ENCODE measurements at places on chromosomes 13 and 19.

GRCh38 chr13:114130131-114130836 lies 2.1 kb downstream of the RASA3 start:
- no peak for DNase-seq

DNA sequence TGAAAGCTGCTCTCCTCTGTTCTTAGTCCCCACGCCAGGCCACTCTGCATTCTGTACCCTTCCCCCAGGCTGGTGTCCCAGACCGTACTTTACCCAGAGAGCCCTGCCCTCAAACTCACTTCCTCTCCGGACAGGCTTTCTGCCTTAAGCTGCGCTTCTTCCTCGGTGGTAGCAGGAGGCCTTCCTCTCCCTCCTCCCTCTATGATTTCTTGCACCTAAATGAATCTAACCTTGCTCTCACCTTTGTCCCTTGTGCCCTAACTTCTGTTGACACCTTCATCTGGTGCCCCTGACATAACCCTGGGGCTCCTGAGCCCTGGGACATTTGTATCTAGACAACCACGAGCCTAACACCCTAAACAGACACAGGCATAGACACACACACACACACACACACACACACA lies 29.6 kb upstream of the CEACAM21 start:
- DNase-seq: peak; percentile 73

GRCh38 chr13:108943842-108944241 lies 314.4 kb downstream of the MYO16 start:
- DNase-seq: no peak

DNA sequence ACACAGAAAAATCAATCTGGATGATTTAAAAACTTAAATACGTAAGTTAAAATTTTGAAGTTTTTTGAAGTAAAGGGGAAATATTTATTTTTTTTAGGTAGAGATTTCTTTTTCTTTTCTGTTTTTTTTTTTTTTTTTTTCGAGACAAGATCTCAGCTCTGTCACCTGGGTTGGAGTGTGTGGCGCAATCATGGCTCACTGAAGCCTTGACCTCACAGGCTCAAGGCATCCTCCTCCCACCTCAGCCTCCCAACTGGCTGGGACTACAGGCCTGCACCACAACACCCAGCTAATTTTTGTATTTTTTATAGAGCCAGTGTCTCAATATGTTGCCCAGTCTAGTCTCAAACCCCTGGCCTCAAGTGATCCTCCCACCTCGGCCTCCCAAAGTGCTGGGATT lies 120.4 kb upstream of the CLDN10 start:
- no peak for DNase-seq

DNA sequence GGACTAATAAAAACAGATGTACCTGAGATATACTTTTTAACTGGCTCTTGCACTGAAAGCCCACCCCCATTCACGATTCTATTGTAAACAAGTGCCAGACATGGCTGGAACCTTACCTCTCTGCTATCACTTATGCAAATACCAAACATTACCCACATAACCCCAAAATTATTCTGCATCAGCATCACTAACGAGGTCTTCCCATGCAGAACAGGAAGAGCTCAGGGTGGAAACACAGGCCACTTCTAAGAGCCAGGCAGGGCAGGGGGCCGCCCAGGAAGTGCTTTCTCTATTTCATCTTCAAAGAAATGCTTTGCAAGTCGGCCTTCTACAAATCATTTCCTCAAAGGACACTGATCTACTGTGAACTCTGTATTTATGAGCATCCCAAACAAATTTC lies 7.3 kb downstream of the IRS2 start:
- DNase-seq: peak; percentile 21

DNA sequence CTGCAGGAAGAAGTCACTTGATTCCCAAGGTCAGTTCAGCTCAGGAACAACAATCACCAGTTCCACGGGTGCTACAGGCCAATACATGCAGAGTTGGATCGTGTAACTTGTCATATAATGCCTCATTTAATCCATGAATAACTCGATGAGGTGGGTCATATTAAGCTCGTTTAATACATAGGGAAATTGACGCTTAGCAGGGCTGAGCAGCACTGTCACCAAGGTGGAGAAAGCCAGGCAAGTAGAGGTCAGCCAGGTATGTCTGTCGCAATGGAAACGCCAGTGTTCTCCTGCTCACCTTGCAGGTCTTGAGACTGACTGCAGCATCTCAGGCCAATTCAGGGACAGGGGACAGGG lies 52.3 kb downstream of the CCDC70 start:
- no peak for DNase-seq

- DNase-seq: no peak
Observed at GRCh38 chr19:31913103-31913661, 432.2 kb upstream of the ZNF507 start.

DNA sequence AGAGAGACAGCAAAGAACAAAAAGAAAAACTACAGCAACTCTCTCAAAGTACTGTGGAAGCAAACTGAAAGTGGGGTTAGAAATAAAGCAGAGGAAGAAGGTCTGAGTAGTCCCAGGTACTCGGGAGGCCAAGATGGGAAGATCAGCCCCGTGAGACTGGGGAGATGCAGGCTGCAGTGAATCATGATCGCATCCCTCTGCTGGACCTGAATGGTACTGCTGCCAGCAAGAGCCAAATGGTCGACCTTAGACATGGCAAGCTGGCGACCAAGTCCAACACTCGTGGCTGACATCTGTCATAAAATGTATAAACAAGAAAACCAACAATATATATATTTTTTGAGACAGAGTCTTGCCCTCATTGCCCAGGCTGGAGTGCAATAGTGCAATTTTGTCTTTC lies 33.7 kb upstream of the ZNF724 start:
- DNase-seq: peak; percentile 49

DNA sequence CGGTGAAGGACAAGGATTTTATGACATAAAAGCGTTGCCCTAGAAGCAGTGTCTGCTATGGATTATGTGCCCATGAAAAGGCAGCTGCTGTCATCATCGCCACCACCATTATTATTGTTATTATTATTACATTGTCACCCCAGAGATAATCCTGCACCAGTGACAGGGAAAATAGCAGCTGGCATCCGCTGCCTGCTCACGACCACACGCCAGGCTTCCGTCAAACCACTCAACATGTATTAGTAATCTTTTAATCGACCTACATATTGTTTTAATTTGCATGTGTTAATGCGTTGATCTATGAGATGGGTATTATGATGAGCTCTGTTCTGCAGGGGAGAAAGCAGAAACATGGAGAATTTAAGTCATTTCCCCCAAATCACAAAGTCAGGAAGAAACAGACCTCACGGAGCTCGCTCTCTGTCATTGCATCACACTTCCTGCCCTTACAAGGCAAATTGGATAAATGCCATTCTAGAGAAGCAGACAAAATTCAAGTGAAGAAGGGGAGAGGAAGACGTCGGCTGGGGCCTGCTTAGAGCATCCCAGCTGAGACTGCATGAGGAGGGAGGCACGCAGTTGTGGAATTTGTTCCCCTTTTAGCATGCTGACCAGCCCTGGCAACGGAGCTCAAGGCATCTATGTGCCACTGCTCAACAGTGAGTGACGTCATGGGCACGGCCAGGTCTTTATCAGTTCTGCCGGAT lies at the start of gene FFAR3:
TSS of gene FFAR3 (plus strand) at position 594 of the 707 bp plus-strand sequence. CDS start 431 bp downstream, outside the sequence.
- DNase-seq: peak; percentile 14

- DNase-seq: peak; percentile 63
Observed at GRCh38 chr13:100517728-100518127, 70.9 kb downstream of the GGACT start.

GRCh38 chr13:76293751-76294150 lies 592.5 kb downstream of the KCTD12 start:
- DNase-seq: no peak

DNA sequence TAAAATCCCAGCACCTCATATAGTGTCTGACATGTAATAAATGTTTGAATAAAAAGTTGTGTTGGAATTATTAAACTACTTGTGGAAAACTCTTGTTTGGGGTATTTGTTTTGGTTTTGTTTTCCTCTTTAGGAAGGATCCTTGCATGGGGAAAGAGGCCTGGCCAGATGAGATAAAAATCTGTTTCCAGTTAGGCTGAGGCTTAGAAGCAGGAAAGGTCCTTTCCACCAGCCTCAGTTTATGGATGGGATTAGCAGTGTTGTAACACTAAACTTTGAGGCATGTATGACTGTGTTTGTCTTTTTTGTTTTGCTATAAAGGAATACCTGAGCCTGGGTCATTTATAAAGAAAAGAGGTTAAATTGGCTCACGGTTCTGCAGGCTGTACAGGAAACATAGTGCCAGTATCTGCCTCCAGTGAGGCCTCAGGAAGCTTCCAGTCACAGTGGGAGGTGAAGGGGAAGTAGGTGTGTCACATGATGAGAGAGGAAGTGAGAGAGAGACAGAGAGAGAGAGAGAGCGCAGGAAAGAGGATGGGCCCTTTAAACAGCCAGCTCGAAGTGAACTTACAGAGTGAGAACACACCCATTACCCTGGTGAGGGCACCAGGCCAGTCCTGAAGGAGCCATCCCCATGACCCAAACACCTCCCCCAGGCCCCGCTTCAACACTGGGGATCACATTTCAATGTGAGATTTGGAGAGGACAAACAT lies 21.6 kb downstream of the SPATA13 start:
- peak; percentile 31 for DNase-seq

DNA sequence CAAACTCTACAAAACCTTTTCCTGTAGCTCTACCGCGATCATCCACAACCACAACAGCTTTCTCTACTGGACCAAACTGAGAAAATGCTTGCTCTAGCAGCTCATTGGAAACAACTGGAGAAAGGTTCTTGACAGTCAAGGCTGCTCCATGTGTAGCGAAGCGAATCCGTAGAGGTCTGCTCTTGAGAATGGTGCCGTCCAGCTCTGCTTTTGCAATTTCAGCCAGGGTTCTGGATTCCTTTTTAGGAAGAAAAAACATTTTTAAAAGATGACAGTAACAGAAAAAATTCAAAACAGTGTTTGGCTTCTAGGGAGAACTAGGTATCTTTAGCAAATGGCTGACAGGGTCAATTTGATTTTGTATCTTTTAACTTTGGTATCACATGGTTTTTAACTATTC lies 10.4 kb downstream of the PSPC1 start:
- no peak for DNase-seq

DNA sequence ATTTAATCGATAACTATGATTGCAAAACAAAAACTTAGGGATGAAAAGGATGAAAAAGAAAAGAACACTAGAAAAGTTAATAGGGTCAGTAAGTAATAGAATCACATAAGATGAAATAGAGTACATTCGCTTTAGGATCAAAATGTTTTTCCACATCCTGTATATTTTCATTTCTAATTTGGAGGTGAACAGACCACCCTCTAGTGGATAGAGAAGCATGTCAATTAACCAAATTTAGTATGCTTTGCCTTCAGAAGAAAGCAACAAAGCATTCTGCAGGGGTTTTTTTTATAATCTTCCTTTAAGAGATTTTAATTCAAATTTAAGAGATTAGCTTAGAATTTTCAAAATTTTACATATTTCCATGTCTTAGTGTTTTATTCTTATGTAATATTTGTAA lies 611.0 kb upstream of the SGCG start:
- DNase-seq: no peak

DNA sequence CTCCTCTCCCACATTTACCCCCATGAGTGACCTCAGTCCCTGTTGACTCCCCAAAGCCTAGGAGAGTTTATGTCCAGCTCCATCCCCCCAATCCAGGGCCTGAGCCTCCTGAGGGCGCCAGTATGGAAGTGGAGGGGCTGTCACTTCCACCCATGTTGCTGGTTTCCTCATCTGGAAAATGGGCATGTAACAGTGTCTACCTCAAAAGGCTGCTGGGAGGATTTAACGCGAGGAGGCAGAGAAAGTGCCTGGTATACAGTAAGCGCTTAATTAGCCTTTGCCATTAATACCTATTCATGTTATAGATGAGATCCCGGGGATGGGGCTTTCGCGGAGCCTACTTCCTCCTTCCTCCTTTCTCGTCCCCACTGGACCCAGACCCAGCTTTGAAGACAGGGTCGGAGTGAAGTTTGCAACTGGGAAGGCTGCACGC lies 476 bp downstream of the TYK2 start:
- DNase-seq: no peak

DNA sequence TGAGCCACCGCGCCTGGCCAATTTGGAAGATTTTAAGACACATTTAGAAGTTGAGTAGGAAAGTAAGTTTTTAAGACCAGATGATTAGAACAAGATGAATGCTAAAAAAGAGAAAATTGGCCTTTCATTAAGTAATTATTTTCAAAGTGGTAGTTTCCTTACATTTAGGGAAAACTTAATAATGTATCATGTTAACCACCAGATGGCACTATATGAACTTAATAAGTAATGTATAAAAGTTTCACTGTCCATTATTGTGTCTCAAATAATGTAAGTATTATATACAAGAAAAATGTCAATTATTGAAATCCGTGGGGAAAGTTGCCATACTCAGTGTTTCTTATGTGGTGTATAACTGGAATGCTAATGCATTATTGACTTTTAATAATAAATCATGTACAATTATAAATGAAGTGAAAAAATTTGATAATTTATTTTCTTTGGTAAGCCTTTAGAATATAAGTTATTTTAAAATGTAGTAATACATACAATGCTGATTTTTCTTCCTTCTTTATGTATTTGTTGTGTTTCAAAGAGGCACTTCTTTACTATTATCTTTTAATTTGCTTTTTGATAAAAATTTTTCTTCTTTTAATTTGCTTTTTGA lies 29.2 kb downstream of the COG6 start:
- DNase-seq: peak; percentile 32

GRCh38 chr19:44951179-44952159 lies 3.7 kb upstream of the CLPTM1 start:
- DNase-seq: peak; percentile 82

GRCh38 chr13:103006641-103007426 lies 59.4 kb downstream of the SLC10A2 start:
- no peak for DNase-seq

GRCh38 chr19:44749292-44749691 lies 784 bp downstream of the BCL3 start:
- no peak for DNase-seq

DNA sequence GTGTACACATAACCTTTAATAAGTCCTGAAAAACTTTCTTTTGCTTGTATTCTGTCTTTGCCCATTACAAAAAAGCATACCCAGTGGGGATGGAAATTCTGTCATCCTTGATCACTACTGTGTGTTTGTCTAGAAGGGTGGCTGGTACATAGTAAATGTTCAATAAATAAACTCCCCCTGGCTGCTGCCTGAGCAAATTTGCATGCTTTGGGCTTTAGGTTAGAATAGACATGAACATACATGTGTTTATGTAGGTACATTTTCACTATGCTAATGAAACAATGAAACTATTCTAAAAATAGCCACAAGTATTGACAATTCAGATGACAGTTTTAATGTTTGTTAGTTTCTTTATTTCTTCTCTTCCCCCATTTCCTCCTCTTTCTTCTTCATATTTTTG lies 36.1 kb downstream of the TNFSF13B start:
- no peak for DNase-seq

- peak; percentile 31 for DNase-seq
Observed at GRCh38 chr19:17404621-17405249, 695 bp downstream of the BST2 start.

- DNase-seq: no peak
Observed at GRCh38 chr19:3979674-3980352, 5.5 kb downstream of the EEF2 start.

- no peak for DNase-seq
Observed at GRCh38 chr13:108426893-108427292, 157.4 kb downstream of the TNFSF13B start.
